Left ventricle myocardium inferior (tissue), 1 donor: ENCODE measurements at places on chromosomes 6 and 20. TPM values are rescaled to one million over a fixed set of nuclear protein-coding genes. Genes with fewer than 3 reads are reported as not detected.

DNA sequence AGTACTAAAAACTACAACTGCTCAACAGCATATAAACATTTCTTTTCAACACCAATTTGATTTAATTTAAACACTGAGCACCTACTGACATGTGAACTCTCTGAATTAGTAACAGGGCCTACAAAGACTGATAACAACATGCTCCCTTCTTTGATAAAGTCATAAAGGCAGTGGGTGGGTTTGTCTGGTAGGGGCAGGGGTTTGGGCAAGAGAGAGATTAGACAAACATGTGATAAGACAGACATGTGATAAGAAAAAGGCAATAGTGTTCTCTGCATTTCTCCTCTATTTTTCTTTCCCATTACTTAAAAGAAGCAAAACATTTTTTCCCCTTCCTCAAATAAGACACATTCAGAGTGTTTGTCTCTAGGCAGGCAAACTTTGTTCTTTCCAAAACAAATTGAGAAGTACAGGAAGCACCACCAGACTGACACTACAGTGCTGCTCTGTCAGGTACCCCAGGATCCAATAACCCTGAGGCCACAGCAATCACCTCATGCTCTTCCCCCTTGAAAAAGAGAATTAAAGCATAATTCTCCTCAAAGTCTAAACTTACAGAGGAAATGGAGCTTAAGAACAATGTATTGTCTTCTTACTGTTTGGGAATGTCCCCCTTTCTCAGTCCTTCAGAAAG lies 11.9 kb downstream of the C6orf52 start:
- no peak for DNase-seq

DNA sequence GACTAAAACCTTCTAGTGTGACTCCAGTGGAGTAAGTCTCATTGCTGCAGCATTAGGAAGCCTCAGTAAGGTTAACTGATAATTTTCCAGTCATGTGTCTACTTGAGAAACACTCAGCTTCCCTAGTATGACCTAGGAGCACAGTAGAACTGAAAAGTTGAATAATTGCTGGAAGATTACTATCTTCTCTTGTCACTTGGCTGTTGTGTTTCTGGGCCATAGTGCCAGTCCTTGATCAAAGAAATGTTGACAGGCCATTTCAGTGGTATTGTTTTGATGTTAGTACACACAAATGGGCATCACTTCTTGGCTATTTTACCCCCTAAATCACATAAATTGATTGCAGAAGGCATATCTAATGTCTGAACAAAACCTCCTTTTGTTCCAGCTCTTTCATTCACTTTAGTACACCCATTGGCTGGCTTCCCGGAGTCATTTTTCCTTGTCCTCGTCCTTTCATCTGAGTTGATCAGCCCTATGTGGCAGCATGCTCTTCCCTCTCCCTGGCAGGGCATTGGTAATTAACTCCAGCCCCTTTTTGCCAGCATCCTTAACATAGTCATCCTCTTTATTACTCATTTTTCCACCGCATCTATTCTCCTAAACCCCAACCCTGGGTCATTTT lies 6.0 kb downstream of the ENPP3 start:
- DNase-seq: no peak

DNA sequence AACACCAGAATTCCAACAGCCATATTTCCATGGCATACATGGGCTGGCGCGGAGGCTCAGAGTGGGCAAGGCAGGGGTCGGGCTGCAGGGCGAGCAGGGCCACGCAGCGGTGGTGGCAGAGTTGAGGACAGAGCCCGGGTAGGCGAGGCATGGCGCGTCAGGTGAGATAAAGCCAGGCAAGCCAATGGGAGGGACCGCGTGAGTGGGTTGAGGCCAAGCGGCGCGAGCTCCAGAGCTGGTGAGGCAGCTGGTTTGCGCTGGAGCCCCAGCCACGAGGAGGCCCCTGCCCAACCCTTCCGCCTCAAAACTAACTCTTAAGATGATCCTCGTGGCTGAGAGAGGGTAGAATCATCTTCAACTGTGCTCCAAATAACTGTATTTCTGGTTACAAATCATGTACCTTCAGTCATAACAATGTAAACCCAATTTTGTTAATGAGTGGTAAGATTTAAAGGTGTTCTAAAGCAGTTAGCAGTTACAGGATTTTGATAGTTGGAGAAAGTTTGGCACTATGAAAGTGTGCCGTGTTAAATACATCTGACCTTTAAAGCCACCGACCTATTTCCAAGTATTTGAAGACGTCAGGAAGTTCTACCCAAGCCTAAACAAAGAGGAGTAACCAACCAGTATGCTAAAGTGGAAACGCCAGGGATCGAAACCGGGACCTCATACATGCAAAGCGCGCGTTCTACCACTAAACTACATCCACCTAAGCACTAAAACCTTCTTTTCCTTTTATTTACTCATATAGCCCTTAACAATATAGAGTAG lies 107.9 kb downstream of the GPX5 start:
- DNase-seq: no peak

DNA sequence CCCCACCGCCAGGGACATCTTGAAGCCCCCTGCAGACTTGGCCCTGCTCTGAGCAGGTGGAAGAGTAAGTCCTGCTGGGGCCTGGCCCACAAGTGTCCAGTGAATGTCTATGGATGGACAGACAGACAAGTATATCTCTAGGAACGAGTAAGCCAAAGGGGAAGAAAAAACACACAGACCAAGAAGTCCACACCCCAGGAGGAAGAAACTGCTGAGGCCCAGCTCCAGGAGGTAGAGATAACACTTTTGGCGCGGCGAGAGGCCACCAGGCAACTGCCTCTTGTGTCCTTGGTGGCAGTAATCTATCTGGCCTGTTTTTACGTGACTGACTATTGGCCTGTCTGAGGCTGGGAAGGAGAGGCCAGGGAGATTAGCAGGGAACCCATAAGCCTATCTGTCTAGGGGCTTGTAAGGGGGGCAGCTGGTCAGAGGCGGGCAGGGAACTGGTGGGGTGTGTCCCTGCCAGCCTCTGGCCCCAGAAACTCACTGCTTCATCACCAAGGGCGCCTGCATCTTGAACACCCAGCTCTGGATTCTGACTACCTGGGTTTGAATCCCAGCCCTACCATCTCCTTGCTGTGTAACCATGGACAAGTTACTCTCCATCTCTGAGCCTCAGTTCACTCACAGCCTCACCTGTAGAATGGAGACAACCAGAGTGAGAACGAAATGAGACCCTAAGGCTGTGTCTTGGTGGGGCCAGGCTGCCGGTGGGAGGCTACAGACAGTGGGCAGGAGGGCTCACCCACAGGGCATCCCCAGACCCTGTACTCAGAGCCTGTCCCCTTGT lies 31.3 kb downstream of the C20orf203 start:
- no peak for DNase-seq

- no peak for DNase-seq
Observed at GRCh38 chr6:94289131-94289530, 869.8 kb upstream of the EPHA7 start.

- no peak for DNase-seq
Observed at GRCh38 chr6:74734901-74735300, 471.0 kb downstream of the COL12A1 start.

- DNase-seq: no peak
Observed at GRCh38 chr20:1831096-1831495, 64.1 kb upstream of the SIRPA start.

DNA sequence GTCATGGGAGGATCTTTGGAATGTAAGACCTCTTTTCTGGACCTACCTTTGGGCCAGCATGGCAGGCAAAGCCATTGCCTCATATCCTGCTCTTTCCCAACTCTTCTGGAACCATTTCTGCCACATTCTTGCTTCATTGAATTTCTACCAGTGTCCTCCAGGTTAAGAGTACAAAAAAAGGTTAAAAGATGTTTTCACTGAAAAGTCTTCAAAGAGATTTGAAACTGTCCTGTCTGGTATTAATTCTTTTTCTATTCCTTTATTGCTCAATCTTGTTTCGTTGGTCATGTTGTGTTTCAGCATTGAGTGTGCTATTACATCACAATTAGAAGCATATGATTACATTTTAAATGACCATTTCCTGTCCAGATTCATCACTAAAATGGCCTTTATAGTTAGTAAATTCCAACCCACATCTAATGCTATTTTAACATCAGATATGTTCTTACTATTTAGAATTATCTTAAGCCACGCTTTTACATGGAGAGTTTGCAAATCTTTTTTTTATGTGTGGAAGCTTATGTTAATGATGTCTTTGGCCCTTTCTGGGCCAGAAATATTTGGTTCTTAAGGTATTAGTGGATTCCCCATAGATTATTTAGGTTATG lies 450.9 kb downstream of the GJA1 start:
- DNase-seq: no peak

DNA sequence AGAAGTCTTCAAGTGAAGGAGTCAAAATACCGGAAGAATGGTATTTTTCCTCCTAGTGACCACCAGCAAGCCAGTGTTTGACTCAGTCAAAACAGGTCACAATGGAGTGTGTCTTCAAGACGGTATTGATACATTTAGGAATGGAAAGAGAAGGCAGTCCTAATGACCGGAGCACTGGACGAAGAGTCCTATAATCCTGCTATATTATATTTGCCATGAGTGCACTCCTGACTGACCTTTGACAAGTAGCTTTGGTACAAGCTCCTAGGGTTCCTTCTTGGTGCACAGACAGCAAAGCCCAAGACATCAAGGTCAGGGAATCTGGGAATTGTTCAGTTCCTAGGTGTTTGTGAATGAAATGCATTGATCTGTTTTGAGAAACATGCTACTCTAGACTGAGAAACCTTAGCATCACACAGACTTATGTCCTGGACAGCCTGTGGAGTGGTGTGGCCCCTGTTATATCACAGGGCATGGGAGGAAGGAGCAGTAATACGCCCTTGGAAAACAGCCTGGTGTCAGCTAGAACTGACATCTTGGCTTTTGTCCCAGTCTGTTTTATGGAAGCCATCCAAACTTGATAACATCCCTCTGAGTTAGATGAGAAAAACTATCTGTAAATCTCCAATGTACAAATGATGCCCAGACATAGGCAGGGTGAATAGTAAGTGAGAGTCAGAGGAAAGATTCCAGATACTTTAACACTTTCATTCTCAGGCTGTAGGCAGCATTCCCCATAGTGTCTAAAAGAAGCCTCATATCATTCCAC lies 18.5 kb downstream of the NOX3 start:
- DNase-seq: no peak

DNA sequence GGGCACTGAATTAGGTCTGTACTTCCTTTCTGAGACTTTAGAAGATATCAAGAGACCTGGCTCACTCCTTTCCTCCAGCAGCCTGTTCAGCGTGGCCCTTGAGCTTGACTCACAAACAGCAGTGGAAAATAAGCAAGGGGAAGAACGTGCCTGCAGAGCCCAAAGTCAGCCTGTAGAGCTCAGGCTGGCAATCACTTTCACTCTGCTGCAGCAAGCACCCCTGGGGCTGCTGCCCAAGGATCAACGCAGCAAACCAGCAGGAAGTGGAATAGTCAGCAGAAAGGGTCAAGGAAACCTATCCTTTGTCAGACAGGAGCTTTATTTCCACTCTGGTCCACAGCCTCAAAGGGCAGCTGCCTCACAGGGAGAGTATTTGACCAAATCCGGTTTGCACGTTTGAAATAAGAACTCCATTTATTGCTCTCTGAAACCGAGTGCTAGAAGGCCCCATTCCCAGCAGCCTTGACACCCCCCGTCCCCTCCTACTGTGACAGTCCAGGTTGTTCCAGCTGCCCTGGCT lies 77.4 kb downstream of the PRDM1 start:
- no peak for DNase-seq

GRCh38 chr20:62381842-62382241 lies 5.1 kb upstream of the RPS21 start:
- no peak for DNase-seq

GRCh38 chr6:44674226-44675155 lies 287.0 kb downstream of the CDC5L start:
- no peak for DNase-seq

The TMEM244 gene
- not detected for total RNA-seq

The ENPP1 gene
- 2.9 TPM for total RNA-seq

The COL9A3 gene
- total RNA-seq: 2.1 TPM

The TNFRSF6B gene
- total RNA-seq: 0.27 TPM

The TRMT11 gene
- total RNA-seq: 9.2 TPM
